ENCODE measurements at places on chromosomes 6 and 20.

GRCh38 chr20:23251779-23252178 is 98.8 kb upstream of the NXT1 start:
- no peak for DNase-seq

GRCh38 chr6:17883665-17884497 is 103.6 kb downstream of the KIF13A start:
- DNase-seq: no peak

GRCh38 chr6:109626311-109626710 is 64.7 kb downstream of the AK9 start:
- no peak for DNase-seq

DNA sequence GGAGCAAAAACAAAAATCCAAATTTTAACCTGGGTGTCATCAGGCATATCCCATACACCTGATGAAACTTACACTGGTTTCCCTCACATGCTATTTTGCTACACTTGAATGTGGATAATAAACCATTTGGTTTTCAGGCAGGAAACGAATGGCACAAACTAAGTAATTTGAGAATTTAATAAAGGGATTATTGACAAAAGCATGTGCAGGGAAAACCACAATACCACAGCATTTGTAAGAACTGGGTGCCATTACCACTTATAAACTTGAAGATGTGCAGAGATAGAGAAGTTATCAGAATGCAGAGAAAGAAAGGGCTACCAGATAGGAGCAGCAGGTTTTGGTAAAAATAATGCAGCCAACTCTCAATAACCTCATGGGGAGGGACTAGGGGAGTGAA is 151.2 kb downstream of the RFX6 start:
- DNase-seq: no peak

GRCh38 chr20:10404023-10404628 is 29.9 kb downstream of the MKKS start:
- DNase-seq: no peak

DNA sequence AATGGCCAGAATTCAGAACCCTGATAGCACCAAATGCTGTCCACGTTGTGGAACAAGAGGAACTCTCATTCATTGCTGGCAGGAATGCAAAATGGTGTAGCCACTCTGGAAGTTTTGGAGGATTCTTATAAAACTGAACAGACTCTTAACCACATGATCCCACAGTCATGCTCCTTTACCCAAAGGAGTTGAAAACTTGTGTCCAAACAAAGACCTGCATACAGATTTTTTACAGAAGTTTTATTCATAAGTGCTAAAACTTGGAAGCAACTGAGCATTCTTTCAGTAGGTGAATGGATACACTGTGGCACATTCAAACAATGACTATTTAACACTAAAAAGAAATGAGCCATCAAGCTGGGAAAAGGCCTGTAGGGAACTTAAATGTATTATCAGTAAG is 32.5 kb downstream of the PREP start:
- no peak for DNase-seq

DNA sequence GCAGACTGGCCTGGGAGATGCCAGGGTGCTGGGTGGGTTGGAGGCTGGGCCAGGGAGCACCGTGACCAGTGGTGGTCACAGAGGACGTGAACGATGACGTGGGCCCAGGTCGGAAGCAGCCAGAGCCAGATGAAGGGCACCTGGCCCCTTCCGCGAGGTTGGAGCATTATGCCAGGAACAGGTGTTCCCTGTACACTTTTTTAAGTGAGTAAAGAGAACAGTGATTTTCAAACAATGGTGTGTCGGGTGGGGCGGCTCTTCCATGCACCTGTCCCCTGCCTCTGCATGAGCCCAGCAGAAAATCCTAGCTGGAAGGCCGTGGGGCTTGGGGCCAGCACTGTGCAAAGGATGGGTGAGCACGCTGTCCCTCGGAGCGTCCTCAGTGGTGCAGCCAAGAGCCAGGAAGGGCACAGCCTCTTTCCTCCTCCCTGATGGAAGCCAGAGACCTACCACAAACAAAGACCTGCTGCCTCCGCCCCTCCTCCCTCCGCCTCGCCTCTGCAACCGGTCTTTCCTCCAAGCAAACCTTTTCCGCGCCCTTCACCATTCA is 350.5 kb downstream of the ZFAND3 start:
- DNase-seq: no peak

DNA sequence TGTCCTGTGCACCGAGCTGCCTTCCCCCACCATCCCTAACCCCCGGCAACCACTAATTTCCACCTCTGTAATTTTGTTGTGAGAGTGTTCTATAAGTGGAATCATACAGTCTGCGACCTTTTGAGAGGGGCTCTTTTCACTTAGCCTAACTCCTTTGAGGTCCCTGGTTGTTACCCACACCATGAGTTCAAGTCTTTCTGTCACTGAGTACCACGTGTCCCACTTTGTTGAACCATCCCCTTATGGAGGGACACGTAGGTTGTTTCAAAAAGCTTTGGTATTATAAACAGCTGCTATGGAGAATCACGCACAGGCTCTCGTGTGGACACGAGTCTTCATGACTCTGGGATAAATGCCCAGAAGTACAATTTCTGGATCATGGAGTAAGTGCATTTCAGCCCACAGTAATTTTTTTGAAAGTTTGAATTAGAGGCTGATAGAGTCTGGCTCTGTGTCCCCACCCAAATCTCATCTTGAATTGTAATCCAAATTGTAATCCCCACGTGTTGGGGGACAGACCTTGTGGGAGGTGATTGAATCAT is 9.5 kb downstream of the FAM209B start:
- DNase-seq: no peak

DNA sequence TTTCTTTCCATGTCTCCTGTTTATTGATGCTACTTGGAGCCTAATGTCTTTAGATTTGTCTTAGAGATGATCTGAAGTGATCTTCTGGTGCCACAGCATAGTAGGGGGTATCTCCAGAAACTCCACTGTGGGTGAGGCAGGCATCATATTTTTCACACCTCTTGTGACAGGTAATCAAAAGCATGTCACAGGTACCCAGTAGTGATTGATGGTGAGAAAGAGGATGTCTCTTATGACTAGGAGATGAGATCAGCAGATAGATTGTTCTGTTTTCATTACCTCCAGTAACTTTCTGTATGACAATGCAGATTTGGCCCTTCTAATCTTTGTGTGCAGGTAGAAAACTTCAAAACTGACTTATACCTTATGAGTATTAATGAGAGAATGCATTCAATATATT is 13.5 kb downstream of the NCOA7 start:
- DNase-seq: no peak

GRCh38 chr6:164087870-164088269 is 673.4 kb downstream of the QKI start:
- DNase-seq: no peak

DNA sequence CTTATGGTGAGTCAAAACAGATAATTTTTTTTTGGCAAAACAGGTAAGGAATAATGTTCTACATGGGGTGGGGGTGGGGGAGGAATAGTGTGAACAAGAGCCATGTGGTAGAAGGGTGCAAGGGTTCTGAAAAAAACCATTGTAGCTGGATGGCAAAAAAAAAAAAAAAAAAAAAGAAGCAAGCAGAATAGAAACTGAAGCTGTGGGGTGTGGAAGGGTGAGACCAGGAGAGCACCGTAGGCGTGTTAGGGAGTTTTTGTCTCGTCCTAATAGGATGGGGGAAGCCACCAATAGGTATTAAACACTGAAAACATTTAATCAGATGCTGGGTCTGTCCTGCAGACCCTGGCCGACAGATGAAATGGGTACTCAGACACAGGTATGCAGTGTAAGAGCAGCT is 110.1 kb downstream of the ADTRP start:
- no peak for DNase-seq

- DNase-seq: no peak
Measured at GRCh38 chr6:104788400-104788799, 71.3 kb downstream of the HACE1 start.

DNA sequence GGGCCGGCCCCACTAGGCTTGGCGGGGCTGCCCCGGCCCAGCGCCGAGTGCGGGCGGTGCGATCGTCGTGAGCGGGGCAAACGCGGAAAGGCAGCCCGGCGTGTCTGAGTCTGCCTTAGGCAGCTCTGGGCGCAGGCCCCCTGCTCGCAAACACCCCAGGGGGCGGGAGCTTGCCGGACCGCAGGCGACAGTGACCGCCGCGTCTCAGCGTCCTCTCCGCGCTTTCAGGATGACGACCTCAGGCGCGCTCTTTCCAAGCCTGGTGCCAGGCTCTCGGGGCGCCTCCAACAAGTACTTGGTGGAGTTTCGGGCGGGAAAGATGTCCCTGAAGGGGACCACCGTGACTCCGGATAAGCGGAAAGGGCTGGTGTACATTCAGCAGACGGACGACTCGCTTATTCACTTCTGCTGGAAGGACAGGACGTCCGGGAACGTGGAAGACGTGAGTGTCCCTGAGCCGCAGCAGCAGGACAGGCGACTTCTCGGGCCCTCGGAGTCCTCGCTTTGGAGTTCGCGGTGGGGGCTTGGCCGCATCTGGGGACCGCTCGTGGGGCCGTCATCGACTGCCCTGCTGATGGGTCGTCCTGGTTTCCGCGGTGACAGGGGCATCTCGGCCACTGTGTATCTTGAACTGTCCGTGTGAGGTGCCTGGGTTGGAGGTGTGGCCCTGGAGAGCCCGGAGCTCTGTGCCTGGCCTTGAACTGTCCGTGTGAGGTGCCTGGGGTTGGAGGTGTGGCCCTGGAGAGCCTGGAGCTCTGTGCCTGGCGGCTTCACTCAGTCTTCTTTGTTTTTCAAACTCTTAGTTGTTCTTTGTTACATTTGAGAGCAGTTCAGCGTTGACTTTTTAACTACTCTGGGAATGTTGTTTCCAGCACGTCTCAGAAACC is 786 bp downstream of the ADRM1 start:
- DNase-seq: peak; percentile 27

DNA sequence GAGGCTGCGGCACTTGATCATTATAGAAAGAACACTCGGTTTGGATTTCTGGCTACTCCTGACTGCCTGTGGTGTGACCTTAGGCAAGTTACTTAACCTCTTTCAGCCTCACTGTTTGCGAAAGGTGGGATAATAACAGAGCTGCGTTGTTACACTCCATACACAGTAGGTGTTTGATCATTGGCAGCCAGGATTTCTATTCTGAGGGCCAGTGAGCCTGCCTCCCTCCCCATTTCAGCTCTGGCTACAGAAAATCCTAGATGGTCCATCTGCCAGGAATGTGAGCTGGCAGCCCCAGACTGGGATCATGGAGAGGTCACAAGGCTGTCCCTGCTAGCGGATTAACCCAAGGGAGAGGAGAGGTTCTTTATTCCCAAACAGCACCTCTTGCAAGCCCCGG is 2.7 kb downstream of the KCNB1 start:
- no peak for DNase-seq

GRCh38 chr6:54614499-54615195 is 231.9 kb upstream of the FAM83B start:
- DNase-seq: no peak

- no peak for DNase-seq
Measured at GRCh38 chr20:35823937-35824336, 52.1 kb downstream of the PHF20 start.

- no peak for DNase-seq
Measured at GRCh38 chr20:51382111-51382985, 160.2 kb downstream of the NFATC2 start.

Measured in activated CD4-positive, alpha-beta T cell treated with anti-CD3 and anti-CD28 coated beads, Interleukin-2, amount 50 U/mL, for 48 hours (primary cell).